ENCODE measurements at places on chromosomes 16 and 17. TPM values are rescaled to one million over a fixed set of nuclear protein-coding genes. Genes with fewer than 3 reads are reported as not detected.

DNA sequence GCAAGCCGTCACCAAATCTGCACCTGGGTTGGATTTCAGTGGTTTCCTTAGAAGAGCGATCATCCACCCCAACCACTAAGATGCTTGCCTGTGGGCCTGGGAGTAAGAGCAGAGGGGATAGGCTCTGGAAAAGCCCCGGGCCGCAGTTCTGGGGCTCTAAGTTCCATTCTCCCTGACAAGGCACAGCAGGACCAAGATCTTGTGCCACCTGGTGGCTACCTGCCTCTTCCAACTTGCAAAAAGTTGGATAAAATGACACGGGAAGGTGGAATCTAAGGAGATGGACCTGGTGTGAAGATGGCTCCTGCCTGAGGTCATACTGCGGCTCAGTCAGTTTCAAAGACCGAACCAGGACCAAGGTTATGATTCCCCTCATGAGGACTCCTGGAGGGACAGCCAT lies 42.3 kb downstream of the ABCC12 start:
- no peak for DNase-seq

LGALS9C gene
- 3.0 TPM for total RNA-seq

DNA sequence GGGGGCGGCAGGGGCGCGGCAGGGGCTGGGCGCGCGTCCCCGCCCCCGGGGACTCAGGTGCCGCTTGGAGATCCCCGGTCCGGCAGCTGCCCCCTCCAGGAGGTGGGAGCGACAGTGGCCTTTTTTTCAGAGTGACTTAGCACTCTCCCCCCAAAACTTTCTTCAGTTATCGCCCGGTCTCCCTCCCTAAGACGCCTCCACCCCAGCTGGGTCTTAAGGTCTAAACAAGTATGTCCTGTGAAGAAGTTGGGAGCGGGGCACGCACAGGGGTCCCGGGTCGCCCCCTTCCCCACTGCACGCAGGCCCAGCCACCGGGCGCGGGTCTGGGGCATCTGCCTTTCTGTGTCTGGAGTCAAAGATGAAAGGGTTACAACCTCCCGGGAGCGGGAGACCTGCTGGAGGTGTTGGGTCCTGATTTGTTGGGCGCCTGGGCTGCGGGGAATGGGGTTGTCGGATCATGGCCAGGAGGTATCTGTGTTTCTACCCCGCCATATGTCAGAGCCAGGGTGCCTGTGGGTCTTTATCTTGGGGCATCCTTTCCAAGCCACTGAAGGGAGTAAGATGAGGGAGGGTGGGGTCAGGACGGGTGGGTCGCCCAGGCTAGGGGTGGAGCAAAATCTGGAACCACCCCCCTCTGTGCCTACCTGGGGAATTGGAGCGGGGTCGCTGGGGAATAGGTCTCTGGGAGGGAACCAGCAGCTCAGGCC lies 757 bp downstream of the FMNL1 start:
- peak; percentile 66 for DNase-seq

- no peak for DNase-seq
Measured at GRCh38 chr16:65125322-65125721, 3.5 kb upstream of the CDH11 start.

GRCh38 chr16:8946544-8946943 lies 17.2 kb downstream of the USP7 start:
- DNase-seq, result no peak

C17orf50 gene
- total RNA-seq, result not detected

GNAO1 gene
- total RNA-seq, result 1.8 TPM

RECQL5 gene
- total RNA-seq, result 38.3 TPM

Measured in activated CD4-positive, alpha-beta memory T cell treated with anti-CD3 and anti-CD28 coated beads, Interleukin-2, amount 10 ng/mL, durations not matched to agents 7 days and 5 days (primary cell).